ENCODE measurements at places on chromosomes 1 and 21.

GRCh38 chr1:59564192-59564891 is 250.4 kb upstream of the HOOK1 start:
- DNase-seq: no peak

DNA sequence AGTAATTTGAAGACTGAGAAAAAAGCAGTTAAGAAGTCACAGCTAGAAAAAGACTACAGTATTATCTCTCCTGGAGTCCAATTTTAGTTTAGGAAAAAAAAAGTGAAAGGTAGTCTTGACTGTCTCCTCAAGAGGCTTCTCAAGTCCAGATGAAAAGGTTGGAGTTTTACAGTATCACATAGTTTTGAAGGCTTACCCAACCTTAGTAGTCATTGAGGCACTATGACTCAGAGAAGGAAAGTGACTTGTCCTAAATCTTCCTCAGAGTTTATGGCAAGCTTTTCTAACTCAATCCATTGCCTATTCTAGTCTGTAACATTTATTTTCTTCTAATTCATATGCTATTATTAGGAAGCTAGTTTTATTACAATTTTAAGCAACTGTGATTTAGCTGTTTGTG is 174.9 kb downstream of the DPYD start:
- DNase-seq: no peak

DNA sequence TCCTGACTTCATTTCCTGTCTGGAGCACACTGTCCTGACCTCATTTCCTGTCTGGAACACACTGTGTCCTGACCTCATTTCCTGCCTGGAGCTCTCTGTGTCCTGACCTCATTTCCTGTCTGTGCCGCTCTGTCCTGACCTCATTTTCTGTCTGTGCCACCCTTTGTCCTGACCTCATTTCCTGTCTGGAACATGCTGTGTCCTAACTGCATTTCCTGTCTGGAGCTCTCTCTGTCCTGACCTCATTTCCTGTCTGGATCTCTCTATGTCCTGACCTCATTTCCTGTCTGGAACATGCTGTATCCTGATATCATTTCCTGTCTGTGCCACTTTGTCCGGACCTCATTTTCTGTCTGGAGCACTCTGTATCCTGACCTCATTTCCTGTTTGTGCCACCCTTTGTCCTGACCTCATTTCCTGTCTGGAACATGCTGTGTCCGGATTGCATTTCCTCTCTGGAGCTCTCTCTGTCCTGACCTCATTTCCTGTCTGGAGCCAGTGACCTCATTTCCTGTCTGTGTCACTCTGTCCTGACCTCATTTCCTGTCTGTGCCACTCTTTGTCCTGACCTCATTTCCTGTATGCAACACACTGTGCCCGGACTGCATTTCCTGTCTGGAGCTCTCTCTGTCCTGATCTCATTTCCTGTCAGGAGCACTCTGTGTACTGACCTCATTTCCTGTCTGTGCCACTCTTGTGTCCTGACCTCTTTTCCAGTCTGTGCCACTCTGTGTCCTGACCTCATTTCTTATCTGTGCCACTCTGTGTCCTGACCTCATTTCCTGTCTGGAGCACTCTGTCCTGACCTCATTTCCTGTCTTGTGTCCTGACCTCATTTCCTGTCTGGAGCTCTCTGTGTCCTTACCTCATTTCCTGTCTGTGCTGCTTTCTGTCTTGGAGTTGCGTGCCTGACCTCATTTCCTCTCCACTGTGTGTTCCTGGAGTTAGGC is 27.6 kb downstream of the SKI start:
- DNase-seq: peak; percentile 64

DNA sequence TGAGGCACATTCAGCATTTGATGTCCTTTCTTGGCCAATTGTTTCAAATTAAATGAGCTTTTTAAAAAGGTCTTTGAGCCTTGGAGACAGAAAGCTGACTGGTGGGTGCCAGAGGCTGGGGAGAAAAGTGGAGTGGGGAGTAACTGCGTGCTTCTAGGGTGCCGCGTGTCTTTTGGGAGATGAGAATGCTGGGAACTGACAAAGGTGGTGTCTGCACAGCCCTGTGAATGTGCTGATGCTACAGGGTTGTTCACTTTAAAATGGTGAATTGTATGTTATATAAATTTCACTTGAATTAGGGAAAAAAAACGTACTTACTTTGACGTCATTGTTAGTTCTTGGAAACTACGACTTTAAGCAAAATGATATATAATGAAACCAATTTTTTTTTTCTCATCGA is 8.1 kb upstream of the TFF1 start:
- DNase-seq: no peak

GRCh38 chr1:47561523-47562007 is 123.7 kb downstream of the FOXD2 start:
- DNase-seq: no peak

GRCh38 chr1:27574001-27574781 is 29.8 kb downstream of the AHDC1 start:
- DNase-seq: no peak

DNA sequence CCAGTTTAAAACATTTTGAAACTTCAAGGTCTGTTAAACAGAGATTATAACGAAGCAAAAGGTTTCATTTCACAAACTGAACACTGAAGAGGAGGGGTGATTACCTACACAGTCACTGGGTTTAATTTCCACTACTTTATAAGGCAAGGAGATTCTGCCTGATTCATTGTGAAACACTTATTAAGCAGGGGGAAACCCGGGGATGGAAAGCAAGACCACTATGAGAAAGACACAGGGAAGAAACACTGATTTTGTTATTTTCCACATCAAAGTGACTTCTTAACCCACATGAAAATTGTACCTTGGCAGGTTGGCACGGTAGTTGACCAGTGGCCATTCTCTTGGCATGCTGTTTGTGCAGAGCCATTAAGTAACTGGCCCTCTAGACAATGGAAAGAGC is 8.1 kb upstream of the F5 start:
- no peak for DNase-seq

GRCh38 chr1:1173793-1174415 is at the start of gene TTLL10:
Gene TTLL10 (plus strand): TSS chr1:1173880. CDS start chr1:1179216, 5,336 bp downstream.
- DNase-seq: no peak

GRCh38 chr1:221765527-221765926 is 23.6 kb upstream of the DUSP10 start:
- DNase-seq: no peak

- DNase-seq: no peak
These were observed 35.5 kb upstream of the ATP6V1G3 start for GRCh38 chr1:198575798-198576641.

- DNase-seq: no peak
These were observed 47.9 kb downstream of the LAMC1 start for GRCh38 chr1:183070923-183071618.

- DNase-seq: no peak
These were observed 36.4 kb downstream of the SLC2A7 start for GRCh38 chr1:8989821-8990220.

- DNase-seq: no peak
These were observed 533 bp upstream of the PLA2G2E start for GRCh38 chr1:19923953-19924346.

DNA sequence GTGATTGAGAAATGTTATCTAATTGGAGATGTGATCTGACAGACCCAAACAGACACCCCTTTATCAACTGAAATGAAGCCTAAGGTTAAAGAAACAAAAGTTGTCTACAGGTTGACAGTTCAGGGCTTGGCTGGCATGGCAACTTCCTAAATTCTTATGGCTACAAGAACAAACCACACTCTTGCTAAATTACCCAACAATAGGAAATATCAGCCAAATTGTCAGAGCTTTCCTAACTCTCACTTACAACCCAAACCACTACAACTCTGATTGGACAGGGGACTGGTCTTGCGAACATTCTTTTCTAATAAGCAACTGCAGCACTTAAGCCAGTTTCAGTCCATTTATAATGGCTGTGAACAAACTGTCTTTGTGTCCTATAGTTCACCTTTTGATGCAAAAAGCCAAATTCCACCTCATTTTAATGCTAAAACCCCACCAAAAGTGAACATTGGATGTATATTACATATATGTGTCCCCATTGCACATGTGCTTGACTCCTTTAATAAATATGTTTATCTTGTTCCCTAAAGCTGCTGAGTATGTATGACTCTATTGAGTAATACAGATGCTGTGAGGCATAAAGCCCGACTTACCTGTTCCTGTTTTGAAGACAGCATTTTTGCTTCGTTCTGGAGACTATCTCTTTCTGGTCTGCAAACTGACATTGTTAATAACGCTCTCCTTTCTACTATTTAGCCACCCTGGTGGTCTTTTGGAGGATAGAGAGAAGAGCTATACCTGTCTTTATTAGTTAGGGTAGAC is 101.3 kb upstream of the HMCN1 start:
- no peak for DNase-seq

- DNase-seq: no peak
These were observed 152.4 kb downstream of the GABPA start for GRCh38 chr21:25887166-25887565.

- peak; percentile 77 for DNase-seq
These were observed 229.5 kb downstream of the TOMM20 start for GRCh38 chr1:234899041-234899729.

GRCh38 chr1:6205849-6206519 is at the start of gene RNF207:
Gene RNF207 (plus strand): TSS chr1:6206119. CDS start chr1:6206536, 417 bp downstream.
- DNase-seq: peak; percentile 89

- no peak for DNase-seq
These were observed 16.7 kb downstream of the KDM4A start for GRCh38 chr1:43666608-43667007.

- DNase-seq: no peak
These were observed 794 bp upstream of the TOR3A start for GRCh38 chr1:179080866-179081686.

DNA sequence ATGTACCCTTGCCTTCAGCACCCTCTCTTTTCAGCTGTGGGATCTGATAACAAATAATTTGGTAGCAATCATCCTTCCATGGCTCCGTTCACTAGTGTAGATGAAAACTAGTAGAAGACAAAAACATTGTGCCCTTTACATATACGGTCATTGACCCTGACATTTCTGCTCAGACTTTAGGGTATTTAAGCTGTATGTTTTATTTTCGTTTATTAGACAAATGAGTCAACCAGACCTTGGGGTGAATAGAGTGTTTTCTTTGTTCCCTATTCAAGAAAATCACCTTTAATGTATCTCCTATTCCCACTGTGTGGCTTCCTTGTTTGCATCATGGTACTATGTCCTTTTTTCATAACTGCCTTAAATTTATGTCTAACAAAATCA is 187.3 kb downstream of the VAV3 start:
- no peak for DNase-seq

DNA sequence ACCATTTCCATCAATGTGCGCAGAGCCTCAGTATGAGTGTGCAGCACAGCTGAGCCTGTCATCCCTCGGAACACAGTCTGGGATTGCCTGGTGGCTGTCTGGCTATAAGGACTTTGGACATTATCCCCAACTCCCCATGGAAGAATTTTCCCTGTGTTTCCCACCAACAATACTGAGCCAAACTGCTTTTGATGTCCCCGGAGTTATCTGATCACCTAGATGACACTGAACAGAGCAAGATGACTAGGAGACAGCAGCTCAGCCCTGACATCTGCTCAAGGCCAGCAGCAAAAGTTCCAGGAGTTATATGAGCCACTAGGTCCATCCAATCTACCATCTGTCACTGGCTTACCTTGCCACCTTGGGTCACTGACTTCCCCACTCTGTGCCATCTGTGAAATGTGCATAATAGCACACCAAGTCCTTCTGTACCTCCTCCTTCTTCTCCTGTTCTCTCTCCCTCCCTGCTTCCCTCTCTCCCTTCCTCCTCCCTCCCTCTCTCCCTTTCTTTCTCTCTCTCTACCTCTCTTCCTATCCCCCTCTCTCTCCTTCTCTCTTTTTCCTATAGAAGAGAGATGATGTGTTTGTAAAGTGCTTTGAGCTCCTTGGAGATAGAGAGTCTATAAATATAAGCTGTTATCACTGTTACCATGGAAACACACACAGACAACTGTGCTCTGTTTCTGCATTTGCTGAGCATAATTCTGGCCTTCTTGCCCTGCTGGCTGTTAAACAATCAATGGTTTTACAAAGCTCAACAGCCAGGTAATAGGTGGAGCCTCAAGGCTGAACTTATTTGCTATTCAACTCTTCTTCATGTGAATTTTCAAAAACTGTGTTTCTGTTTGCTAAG is 19.7 kb upstream of the ATP1B1 start:
- no peak for DNase-seq

GRCh38 chr1:167713330-167714081 is 8.3 kb upstream of the MPZL1 start:
- no peak for DNase-seq
